AG04449 (cell line): ENCODE measurements at places on chromosomes 4 and X.

DNA sequence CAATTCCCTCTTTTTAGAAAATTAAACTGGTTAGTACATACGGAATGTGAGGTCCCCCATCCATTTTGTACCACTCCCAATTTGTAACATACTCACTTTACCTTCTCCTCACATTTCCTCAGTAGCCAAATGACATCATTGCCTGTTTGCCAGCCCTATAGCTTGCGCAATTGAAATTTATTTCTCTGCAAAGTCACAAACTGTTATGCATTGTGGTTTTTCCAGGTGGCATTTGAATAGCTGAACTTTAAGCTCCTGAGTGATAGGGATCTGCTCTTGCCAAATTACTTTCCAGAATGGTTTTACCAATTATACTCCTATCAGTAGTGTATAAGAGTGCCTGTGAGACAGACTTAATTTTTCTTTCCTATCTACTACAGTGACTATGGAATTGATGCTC lies 7.7 kb downstream of the COL4A5 start:
- no peak for DNase-seq

DNA sequence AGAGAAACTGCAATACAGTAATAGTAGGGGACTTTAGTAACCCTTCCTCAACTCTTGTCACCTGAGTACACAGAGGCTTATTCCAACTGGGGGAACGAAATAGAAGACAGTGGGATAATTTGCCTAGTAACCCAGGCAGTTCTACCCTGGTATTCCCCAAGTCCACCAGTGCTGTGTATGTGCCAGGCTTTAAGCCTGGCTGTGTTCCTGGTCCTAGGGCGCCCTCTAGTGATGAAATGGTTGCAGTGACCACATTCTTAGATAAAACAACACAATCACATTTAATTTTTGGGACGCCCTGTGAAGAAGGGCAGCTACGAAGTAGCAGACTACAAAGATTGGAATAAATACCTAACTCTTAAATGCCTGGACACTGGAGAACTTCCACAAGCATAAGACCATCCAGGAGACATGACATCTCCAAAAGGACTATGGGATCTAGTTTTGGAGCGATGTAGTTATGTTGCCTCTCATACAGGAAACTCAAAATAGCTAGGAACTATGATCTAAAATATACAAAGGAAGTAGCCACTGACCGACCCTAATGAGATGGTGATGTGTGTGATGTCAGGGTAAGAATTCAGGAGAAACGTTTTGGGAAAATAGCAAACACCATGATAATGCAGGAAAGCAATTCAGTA lies 288.5 kb upstream of the ZCCHC13 start:
- DNase-seq, result no peak

DNA sequence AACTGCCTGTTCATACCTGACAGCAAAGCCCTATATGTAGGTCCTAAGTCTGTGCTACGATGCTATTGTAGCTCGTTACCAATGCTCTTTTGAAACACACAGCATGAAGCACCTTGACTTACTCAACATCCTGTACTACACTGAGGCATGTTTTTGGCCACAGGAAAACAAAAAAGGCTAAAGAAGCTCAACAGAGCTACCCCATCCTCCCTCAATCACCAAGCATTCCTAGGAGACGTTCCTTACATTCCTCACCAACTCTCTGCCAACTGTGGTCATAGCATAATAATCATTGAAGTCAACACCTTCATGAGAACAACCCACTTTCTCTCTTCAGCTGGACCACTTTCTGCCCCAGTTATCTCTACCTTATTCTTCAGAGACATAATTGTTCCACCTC lies 73.7 kb upstream of the SLC25A43 start:
- DNase-seq, result no peak

GRCh38 chr4:166421556-166422156 lies 548.6 kb downstream of the TLL1 start:
- peak; percentile 75 for DNase-seq

GRCh38 chr4:4641254-4641653 lies 99.4 kb upstream of the STX18 start:
- DNase-seq, result no peak

DNA sequence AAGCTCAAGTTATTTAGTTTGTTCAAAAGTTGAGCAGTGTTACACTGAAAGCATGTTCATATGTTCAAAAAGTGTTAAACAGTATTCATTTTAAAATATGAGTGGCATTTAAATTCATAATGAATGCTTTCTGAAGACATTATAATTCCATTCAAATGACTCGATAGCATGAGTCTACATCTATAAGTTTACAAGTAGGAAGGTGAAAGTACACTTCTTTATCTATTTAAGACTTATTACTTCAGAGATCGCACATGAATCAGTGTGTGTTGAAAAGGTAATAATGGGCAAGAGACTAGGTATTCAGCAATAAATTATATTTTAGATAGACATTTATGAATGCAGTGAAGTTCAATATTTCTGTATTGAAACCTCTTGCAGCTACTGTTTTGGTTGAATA lies 456.1 kb downstream of the GRXCR1 start:
- DNase-seq, result no peak

- no peak for DNase-seq
These were observed 47.9 kb downstream of the TRIM2 start for GRCh38 chr4:153252122-153252521.

GRCh38 chrX:46953137-46953527 lies 40.9 kb downstream of the JADE3 start:
- DNase-seq, result no peak

DNA sequence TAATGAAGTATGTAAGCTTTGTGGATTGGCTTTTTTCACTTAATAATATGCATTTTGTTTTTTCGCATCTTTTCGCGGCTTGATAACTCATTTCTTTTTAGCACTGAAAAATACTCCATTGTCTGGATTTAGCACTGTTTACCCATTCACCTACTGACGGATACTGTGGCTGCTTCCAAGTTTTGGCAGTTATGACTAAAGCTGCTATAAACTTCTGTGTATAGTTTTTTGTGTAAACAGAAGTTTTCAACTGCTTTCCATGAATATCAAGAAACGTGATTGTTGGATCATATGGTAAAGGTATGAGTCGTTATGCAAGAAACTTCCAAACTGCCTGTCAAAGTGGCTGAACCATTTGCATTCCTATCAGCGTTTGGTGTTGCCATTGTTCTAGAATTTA lies 87.6 kb downstream of the BMP3 start:
- DNase-seq, result no peak

GRCh38 chrX:133608406-133608805 lies 193.1 kb upstream of the GPC4 start:
- peak; percentile 0 for DNase-seq

GRCh38 chr4:94641702-94642560 lies 115.8 kb upstream of the BMPR1B start:
- DNase-seq, result no peak

DNA sequence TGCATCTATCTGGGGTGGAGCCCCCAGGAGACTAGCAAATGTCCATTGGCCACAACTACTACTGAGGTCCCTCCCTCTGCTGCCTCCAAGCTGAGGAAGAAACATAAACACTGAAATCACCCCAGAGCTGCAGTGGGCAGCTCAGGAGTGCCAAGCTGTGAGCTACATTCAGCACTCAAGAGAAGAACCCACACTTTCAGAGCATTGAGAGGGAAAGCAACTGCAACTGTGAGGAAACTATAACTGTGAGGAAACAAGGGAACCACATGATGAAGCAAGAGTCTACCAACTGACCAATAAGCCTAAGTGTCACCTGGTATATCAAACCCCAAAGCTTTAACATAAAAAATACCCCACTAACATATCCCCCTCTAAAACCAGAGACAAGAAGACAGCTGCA lies 373.5 kb upstream of the TACR3 start:
- DNase-seq, result no peak

DNA sequence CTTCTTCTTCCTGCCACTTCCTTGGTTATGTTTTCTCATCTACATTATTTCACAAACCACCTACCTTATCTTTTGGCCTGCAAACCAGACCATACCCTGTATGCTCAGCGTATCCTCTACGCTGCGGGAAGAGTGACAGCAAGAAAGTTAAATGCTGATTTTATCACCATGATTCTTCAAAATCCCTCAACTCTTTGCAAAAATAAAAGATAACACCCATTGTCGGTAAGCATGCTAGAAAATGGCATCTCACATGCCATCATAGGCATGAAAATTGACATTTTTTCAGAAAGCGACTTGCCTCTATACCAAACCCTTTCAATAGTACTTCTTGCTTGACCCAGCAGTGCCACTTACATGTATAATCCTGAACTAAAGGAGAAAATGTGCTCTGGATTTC lies 102.0 kb downstream of the HPGD start:
- no peak for DNase-seq

- no peak for DNase-seq
These were observed 155.5 kb downstream of the PDGFRA start for GRCh38 chr4:54384563-54384962.

GRCh38 chr4:90137555-90137954 lies 10.4 kb downstream of the CCSER1 start:
- no peak for DNase-seq

GRCh38 chr4:88705805-88706492 lies 8.3 kb upstream of the NAP1L5 start:
- DNase-seq, result no peak

- DNase-seq, result no peak
These were observed 15.0 kb upstream of the OTUD4 start for GRCh38 chr4:145195167-145195952.

DNA sequence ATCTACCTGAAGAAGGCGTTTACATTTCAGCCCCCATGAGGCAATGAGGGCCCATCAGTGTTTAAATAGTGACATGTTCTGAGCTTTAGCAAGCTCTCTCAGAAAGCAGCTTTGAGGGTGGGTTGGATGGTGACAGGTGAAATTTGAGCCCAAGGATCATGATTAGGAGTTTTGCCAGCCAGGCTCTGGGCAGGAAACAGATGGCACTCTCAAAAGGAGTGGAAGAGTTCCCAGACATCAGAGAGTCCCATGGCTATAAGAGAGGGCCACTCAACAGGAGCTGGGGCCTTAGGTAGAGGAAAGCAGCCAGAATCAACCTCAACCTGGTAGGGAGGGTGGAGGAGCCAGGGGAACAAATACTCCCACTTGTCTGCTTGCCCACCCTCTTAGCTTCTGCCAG lies 499.8 kb downstream of the MID1IP1 start:
- DNase-seq, result no peak

- DNase-seq, result no peak
These were observed 86.3 kb downstream of the EGF start for GRCh38 chr4:109998867-109999584.

GRCh38 chrX:2701600-2701999 lies 10.5 kb downstream of the CD99 start:
- no peak for DNase-seq

GRCh38 chr4:174154215-174154854 lies 129.1 kb downstream of the FBXO8 start:
- peak; percentile 7 for DNase-seq

DNA sequence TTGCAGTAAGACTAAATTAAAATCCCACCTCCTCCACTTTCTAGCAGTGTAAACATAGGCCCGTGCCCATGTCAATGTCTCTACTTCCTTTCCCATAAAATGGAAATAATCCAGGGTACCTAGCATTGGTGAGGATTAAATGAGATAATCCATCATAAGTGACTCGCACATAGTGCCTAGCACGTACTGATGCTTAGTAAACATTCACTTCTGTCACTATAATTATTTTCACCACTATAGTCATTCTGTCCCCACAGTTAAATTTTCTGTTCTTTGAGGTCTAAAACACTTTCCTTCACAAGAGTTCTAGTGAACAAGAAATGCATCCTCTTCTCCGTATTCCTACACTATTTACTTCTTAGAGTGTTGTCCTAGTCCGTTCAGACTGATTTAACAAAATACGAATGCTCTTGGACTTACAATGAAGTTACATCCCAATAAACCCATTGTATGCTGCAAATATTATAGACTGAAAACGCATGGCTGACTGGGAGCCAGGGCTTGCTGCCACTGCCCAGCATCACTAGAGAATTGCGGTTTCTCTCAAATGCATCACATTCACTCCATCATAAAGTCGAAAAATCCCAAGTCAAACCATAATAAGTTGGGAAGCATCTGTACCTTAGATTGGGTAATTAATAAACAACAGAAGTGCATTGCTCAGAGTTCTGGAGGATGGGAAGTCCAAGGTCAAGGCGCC lies 10.6 kb downstream of the ARAP2 start:
- DNase-seq, result no peak

DNA sequence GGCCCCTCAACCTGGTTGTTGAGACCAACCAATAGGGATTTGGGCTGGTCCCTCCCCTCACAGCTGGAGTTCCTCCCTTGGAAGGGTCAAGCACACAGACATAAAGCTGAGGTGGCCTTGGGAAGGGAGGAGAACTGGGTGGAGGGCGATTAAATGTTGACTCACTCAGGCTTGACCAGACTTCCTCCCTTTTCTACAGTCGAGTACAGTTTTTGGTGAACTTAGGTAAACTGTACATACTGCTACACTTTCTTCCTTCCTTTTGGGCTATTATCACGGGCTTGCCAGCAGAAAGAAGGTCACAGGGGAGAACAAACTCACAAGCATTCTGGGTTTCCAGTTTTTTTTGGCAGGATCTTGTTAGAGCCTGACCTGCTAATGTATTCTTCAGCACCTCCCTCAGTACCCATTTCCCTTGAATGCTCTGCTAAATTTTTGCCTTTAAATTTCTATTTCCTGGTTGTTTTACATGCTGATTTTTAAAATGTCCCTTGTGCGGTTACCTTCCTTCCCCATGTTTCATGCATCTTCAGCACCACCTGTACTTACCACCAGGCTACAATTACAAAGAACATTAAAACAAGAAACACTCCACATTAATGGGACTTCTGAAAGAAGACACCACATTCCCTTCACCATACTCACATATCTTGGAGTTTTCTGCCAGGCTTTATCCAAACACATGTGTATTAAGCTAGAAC lies 135.2 kb upstream of the RASGEF1B start:
- DNase-seq, result no peak

- no peak for DNase-seq
These were observed 66.5 kb upstream of the HMX1 start for GRCh38 chr4:8938137-8938536.

DNA sequence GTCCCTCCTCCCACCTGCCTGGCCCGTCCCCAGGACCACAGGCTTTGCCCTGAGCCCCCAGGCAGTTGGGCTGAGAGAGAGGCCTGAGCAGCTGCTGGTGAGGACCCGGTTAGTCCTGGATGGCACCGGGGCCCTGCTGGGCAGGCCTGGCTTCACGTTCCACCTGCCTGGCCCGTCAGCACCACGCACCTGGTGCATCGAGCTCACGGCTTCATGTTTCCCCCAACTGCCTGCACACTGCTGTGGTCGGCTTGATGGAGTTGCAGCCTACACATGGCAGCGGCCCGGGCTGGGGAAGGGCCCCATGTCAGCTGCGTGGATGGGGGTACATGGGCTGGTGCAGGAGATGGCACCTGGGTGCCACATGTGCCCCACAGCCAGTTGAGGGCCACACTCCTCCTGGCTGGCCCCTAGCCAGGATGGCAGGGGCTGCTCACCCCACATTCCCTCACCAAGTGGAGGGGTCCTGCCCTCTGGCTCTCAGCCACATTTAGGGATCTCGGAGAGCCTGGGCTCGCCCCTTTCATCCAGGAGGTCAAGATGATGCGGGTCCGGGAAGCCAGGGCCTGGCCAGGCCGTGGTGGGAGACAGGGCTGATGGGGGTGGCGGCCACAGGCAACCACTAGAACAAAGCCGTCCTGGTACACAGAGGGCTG lies 28.5 kb downstream of the NKX1-1 start:
- no peak for DNase-seq
